ENCODE measurements at places on chromosomes 3 and 15.

- no peak for DNase-seq
Observed at GRCh38 chr15:73746261-73746660, 6.9 kb downstream of the INSYN1 start.

GRCh38 chr3:141828890-141829289 lies 47.6 kb upstream of the ATP1B3 start:
- no peak for DNase-seq

GRCh38 chr3:10703875-10704274 lies 112.2 kb upstream of the SLC6A11 start:
- no peak for DNase-seq

DNA sequence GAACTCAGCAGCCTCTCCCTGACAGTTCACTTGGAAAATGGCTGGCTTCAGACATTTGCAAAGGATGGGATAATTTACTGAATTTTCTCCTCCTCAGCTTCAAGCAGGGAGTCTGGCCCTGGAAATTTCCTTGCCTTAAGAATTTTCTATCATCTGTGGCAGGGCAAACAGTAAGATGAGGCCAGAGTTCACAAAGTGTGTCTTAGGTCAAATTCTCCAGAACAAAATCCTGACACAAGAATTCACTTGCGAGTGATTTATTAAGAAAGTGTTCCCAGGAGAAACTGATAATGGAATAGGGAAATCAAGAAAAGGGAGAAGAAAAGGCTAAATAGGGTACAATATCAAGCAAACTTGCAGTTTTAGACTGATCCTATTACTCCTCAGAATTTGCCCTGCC lies 55.3 kb downstream of the SNTN start:
- DNase-seq, result no peak

GRCh38 chr15:58980351-58980939 lies 7.0 kb upstream of the RNF111 start:
- DNase-seq, result no peak

- no peak for DNase-seq
Observed at GRCh38 chr3:66428733-66429132, 72.1 kb downstream of the LRIG1 start.

GRCh38 chr15:66906668-66907614 lies 158.5 kb upstream of the SMAD3 start:
- DNase-seq, result no peak

- DNase-seq, result no peak
Observed at GRCh38 chr15:52408823-52409222, 113.2 kb upstream of the MYO5C start.

DNA sequence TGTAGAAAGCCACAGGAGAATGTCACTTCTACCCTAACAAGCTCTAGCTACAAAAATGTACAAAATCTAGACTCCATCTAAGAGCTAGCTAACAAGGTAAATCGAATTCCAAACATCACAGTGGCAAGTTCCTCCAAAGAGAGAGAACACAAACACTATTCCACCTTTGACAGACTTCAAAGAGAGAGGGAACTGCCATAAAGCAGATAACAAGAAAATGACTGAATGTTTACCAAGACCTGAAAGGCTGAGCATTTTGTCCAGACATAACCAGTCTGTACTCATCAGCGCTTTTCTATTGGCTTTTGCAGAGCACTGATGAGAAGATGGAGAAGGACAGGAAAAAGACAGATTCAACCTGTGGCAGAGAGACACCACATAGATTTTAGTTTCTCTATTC lies 1419.6 kb upstream of the ALCAM start:
- DNase-seq, result no peak

DNA sequence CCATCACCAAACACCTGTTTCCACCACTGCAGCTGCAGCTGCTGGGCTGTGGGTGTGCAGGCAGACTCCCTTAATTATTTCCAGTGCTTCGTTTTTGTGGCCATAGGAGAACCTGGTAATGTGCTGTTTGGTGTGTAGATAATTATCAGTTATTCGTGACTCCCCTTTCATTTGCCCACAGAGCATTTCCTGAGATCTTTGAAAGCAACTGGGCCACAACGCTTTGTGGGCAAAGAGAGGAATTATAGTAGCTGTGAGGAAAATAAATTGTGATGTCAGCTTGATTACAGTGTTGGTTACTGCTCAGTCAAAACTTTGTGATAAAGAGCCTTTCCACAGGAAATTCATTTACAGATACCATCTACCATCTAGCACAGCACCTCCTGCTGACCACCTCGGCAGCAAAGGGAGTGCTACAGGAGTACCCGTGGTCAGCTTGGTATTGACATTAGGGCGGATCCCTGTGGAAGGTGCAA lies 193.3 kb upstream of the SLCO3A1 start:
- DNase-seq, result no peak

- no peak for DNase-seq
Observed at GRCh38 chr15:80432345-80432702, 28.1 kb downstream of the ARNT2 start.
